ENCODE measurements at places on chromosomes 1 and 21.

GRCh38 chr1:103125219-103125618, 16.9 kb upstream of the COL11A1 start:
- DNase-seq, result no peak

- DNase-seq, result peak; percentile 39
Observed at GRCh38 chr1:156394835-156395461, 25.9 kb downstream of the RHBG start.

DNA sequence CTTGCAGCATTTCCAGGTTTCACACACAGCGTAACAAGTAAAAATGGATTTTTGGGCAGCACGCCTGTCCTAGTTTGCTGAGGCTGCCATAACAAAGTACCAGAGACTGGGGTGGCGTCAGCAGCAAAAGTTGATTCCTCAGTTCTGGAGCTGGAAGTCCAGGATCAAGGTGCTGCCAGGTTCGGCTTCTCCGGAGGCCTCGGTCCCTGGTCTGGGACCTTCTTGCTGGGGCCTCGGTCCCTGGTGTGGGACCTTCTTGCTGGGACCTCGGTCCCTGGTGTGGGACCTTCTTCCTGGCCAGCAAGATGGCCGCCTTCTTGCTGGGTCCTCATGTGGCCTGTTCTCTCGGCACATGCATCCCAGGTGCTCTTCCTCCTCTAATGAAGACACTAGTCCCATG, 104.0 kb downstream of the PDE9A start:
- no peak for DNase-seq

DNA sequence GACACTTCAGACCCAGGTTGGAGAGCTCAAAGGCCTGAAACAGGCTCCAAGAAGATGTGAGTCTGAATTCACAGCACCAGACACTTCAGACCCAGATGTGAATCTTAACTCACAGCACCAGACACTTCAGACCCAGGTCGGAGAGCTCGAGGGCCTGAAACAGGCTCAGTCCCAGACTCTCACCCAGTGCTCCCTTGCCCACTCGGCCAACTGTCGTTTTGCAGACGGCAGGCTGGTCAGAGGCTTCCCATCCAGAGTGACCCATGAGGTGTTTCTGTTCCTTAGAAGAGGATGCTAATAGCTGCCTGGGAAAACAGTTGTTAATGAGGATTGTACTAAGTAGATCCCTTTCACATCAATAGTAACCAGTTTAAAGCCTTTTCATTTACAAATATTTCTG, 88.4 kb downstream of the ADARB1 start:
- no peak for DNase-seq

DNA sequence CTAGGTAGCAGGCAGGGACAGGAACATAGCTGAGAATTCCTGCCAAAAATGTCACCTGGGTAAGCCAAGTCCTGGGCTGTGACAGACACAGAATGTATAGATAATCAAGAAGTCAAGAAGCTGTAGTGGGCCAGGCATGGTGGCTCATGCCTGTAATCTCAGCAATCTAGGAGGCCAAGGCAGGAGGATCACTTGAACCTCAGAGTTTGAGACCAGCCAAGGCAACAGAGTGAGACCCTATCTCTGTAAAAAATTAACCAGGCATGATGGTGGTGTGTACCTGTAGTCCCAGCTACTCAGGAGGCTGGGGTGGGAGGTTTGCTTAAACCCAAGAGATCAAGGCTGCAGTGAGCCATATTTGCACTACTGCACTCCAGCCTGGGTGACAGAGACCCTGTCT, 3.3 kb upstream of the ALG14 start:
- no peak for DNase-seq

DNA sequence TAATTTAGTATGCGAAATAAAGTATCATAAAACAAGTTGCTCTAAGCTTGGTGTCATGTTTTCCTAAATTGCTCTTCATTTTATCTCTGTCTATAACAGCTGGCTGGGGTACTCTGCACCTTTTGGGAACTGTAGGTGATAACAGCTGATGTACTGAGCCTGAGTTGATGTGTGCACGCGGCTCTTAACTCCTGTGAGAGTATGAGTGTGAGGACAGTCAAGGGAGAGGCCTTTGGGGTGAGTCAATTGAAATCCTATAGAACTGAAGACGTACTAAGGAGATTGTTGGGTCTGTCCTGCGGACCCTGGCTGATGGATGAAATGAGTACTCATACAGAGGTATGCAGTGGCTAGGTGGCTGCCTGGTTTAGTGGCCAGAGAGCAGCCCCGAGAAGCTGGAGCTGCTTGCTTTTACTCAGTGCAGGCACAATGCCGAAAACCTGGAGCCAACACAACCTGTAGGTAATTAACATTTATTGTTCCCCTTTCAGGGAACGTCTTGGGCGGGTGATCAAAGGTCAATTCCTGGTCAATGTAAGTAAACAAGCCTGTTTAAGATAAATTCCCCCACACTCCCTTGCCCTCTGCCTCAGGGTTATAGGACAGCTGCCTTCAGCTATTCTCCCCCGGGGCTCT, 188.5 kb downstream of the PRDM2 start:
- no peak for DNase-seq

GRCh38 chr1:16409536-16410152, 27.6 kb downstream of the SPATA21 start:
- no peak for DNase-seq

DNA sequence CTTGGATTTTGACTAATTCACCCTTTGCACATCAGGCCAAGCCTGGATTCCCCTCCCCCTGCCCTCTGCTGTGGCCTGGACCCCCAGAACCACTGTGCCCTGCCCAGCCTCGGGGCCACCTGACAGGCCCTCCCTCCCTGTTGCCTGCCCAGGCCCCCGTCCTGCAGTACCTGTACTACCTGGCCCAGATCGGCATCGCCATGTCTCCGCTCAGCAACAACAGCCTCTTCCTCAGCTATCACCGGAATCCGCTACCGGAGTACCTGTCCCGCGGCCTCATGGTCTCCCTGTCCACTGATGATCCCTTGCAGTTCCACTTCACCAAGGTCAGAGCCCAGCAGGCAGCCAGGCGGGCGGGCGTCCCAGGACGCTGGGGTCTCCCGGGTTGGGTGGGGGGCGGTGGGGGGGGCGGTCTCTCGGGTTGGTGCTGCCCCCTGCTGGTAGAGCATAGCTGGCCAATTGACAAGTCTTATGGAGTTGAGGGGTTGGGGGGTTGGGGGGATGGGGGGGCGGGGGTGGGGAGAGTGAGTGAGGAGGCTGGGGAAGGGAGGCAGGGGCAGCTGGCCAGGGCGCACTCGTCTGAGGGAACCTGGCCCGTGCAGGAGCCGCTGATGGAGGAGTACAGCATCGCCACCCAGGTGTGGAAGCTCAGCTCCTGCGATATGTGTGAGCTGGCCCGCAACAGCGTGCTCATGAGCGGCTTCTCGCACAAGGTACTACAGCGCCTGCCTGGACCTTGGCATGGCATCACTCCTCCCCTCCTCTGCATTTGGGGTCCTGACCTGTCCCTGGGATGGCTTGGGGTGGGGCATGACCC, 10.7 kb downstream of the AMPD2 start:
- no peak for DNase-seq

- DNase-seq, result no peak
Observed at GRCh38 chr1:235661568-235661967, 12.0 kb upstream of the GNG4 start.

GRCh38 chr21:37057614-37058013, 15.3 kb downstream of the PIGP start:
- no peak for DNase-seq

GRCh38 chr1:159088050-159088449, 11.5 kb upstream of the AIM2 start:
- peak; percentile 33 for DNase-seq

GRCh38 chr1:79549201-79549600, 542.7 kb upstream of the ADGRL4 start:
- DNase-seq, result no peak

GRCh38 chr21:29671728-29672127, 268.1 kb downstream of the GRIK1 start:
- no peak for DNase-seq

DNA sequence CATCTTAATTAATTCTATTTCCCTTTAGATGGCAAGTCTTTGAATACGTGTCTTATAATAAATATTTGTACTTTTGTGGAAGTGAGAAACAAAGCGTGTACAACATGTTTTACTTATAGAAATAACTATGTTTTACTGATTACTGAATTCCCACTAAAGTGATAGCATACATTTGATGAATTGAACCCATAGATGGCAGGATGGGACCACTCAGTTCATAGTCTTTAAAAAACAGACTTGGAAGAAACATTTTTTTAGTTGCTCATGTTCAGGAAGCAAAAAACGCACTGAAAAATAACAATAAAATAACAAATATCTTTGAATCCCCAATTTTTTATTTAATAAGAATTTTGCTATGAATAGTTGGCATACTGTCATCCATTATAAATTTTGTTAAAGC, 507.1 kb upstream of the ZRANB2 start:
- DNase-seq, result peak; percentile 5
